ENCODE measurements at places on chromosomes 7 and 10. TPM values are rescaled to one million over a fixed set of nuclear protein-coding genes. Genes with fewer than 3 reads are reported as not detected.

The ADCYAP1R1 gene
- 10.6 TPM for total RNA-seq

The CYP3A7 gene
- total RNA-seq, result not detected

The CALHM2 gene
- total RNA-seq, result 2.7 TPM

The MYL7 gene
- total RNA-seq, result 2.4 TPM

The PRPS1L1 gene
- total RNA-seq, result not detected

The SLC26A5 gene
- 0.49 TPM for total RNA-seq

DNA sequence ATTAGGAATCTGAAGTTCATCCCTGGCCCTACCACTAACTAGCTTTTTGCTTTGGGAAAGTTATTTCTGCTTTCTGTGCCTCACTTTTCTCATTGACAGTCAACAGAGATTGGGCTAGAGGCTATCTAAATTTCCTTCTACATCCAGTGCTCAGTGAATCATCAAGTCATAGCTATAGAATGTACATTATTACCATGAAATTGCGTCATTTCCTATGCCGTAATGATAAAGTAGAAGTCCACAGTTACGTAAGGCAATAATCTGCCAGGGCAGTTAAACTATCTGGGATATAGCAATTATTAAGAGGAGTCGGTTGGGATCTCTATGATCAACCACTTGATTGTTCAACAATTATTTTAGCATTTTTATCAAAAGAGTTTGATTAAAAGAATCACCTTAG lies 64.4 kb downstream of the ITGB8 start:
- H3K27ac ChIP-seq, result no peak overlapping the region
- no peaks in the 10 kb centered on the region for H3K4me1 ChIP-seq
- DNase-seq, result no peak
- H3K27me3 ChIP-seq, result no peaks in the 10 kb centered on the region
- no peak overlapping the region for H3K4me3 ChIP-seq

- H3K4me1 ChIP-seq, result no peaks in the 10 kb centered on the region
- no peaks in the 10 kb centered on the region for H3K36me3 ChIP-seq
- no peaks in the 10 kb centered on the region for H3K27me3 ChIP-seq
Measured at GRCh38 chr7:144468990-144469732, 65.7 kb upstream of the NOBOX start.

GRCh38 chr7:96299496-96299895 lies 22.4 kb downstream of the SLC25A13 start:
- H3K27ac ChIP-seq, result no peak overlapping the region
- DNase-seq, result no peak
- no peaks in the 10 kb centered on the region for H3K4me1 ChIP-seq
- H3K4me3 ChIP-seq, result no peak overlapping the region
- no peaks in the 10 kb centered on the region for H3K27me3 ChIP-seq
- H3K36me3 ChIP-seq, result 0 out of 2 replicates have a peak, but pooled peaks cover 5% of the 10 kb centered on the region

GRCh38 chr10:113126229-113127201 lies 176.5 kb downstream of the TCF7L2 start:
- no peaks in the 10 kb centered on the region for H3K27me3 ChIP-seq
- H3K36me3 ChIP-seq, result no peaks in the 10 kb centered on the region
- peak overlapping the region; percentile 48 for H3K4me3 ChIP-seq
- DNase-seq, result peak; percentile 83

- H3K36me3 ChIP-seq, result no peaks in the 10 kb centered on the region
- DNase-seq, result no peak
- no peak overlapping the region for H3K4me3 ChIP-seq
- H3K27ac ChIP-seq, result no peak overlapping the region
- no peaks in the 10 kb centered on the region for H3K27me3 ChIP-seq
Measured at GRCh38 chr7:83941300-83941699, 253.3 kb downstream of the SEMA3A start.

GRCh38 chr10:50629495-50630122 lies 5.9 kb upstream of the SGMS1 start:
- peak; percentile 57 for DNase-seq
- H3K36me3 ChIP-seq, result no peaks in the 10 kb centered on the region
- H3K27me3 ChIP-seq, result no peaks in the 10 kb centered on the region
- peaks cover 33% of the 10 kb centered on the region for H3K4me1 ChIP-seq

GRCh38 chr7:111509288-111509687 lies 53.0 kb downstream of the IMMP2L start:
- 0 out of 2 replicates have a peak, but pooled peaks cover 5% of the 10 kb centered on the region for H3K4me1 ChIP-seq
- H3K36me3 ChIP-seq, result no peaks in the 10 kb centered on the region
- no peak for DNase-seq
- no peak overlapping the region for H3K4me3 ChIP-seq
- no peaks in the 10 kb centered on the region for H3K27me3 ChIP-seq

- no peaks in the 10 kb centered on the region for H3K27me3 ChIP-seq
- peaks cover 16% of the 10 kb centered on the region for H3K4me1 ChIP-seq
- no peak overlapping the region for H3K27ac ChIP-seq
- H3K4me3 ChIP-seq, result no peak overlapping the region
- DNase-seq, result peak; percentile 30
Measured at GRCh38 chr7:101659706-101660105, 30.6 kb upstream of the MYL10 start.

DNA sequence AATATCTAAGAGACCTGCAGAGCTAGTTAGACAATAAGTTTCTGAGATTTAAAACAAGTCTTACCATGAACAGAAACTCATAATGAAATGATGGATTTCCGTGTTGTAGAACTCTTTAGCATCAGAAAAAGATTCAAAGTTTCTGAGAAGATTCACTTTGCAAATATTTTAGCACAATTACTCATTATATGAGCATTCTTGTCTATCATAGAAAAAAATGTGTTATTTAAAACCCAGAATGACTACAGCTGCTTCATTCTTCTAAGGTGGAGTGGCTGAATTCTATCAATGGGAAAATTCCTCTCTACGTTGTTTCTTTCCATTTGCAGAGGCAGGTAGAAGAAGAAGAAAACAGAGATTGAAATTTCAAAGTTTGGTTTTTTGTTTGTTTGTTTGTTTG lies 21.0 kb upstream of the RALA start:
- H3K27ac ChIP-seq, result no peak overlapping the region
- no peak overlapping the region for H3K4me3 ChIP-seq
- H3K27me3 ChIP-seq, result no peaks in the 10 kb centered on the region
- no peaks in the 10 kb centered on the region for H3K36me3 ChIP-seq

All from GM23338 (cell line).